ENCODE measurements at places on chromosomes 5 and 9. TPM values are rescaled to one million over a fixed set of nuclear protein-coding genes. Genes with fewer than 3 reads are reported as not detected.

GRCh38 chr5:54834121-54834842 is 151.1 kb downstream of the ESM1 start:
- DNase-seq = no peak

DNA sequence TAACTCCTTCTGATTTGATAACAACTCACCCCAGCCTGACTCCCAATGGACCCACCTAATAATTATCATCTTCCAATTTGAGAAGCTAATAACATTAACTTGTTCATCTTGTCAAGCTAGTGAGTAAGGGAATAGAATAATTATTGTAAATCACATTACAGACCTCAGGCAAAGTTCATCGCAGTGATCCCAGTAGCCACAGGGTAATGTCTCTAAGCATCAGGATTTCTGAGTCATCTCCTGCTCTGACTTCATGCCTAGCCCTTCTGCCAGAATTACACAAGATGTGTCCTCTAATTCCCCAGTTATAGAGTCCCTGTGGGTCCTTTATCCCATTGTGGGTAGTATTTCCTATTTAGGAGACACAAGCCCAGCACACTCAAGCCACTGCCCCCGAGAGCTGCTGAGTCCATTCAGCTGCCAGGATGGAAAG is 365.7 kb downstream of the DEPDC1B start:
- no peak for DNase-seq

Gene ADRA1B
- total RNA-seq = not detected

- DNase-seq = no peak
Measured at GRCh38 chr9:74783408-74783807, 104.3 kb downstream of the TRPM6 start.

DNA sequence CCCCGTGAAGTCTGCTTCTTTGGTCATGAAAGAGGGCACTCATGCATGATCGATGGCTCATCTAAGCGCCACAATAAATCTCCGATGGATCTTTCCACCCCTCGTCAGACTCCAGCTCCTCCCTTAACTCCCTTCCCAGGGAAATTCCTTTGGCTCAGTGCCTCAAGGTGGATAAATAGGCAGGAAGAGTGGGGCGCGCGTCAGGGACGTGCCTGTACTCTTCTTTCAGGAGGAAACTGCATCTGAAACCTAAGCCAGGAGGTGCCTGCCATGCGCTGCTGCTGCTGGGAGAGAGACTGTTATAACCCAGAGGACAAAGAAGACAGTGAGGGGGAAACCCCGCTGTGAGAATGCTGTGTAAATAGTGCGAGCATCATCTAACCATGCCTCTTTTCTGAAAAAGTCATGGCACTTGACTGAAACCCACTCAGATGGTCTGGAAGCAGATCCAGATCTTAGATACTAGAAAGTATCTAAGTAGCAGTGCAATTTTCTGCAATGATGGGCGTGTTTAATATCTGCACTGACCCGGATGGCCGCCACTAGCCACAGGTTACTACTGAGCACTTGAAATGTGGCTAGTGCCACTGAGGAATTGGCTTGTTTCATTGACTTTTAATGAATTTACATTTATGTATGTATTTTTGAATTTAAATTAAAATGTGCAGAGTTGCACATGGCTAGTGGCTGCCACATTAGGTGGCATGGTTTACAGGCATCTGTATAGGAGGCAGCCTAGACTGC is 120.3 kb upstream of the BASP1 start:
- DNase-seq = no peak

Gene LCN9
- total RNA-seq = not detected

DNA sequence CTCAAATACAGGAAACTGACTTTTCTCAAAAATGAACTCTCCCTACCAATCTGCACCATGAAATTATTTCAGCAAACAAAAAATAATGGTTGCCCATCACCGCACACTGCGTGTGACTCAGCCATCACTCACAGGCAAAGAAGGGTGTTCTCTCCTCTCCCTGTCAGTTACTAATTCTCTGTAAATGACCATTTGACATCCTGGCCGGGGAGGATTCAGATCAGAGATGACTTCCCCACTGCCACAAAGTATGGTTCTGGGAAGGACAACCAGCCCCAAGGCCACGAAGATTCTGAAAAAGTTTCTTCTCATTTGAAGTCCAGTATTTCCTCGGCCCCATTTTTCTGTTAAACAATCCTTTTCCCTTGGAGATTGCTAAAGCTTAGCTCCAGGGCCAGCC is 199.4 kb downstream of the AUH start:
- DNase-seq = peak; percentile 38

DNA sequence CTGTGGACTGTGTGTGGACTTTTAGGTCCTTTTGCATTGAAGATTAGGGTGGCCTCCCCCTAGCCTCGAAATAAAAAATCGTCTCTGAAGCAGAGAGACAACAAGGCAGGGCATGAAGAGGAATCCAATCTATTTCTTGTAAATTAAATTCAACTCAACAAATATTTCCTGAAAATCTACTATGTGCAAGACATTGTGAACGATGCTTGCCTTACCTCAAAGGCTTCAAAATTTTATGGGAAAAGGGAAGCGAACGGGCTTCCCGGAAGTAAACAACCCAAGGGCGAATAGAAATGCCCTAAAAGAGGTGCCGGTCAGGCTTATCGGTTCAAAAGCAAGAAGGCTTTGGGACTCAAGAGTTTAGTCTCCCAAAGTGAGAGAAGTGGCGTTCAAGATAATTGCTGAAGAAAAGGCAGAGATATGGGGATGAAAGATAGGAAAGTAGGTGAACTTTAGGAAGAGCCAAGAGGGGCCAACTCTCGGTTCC is 525 bp downstream of the KIF24 start:
- DNase-seq = no peak
